ENCODE measurements at places on chromosomes 13 and 19.

DNA sequence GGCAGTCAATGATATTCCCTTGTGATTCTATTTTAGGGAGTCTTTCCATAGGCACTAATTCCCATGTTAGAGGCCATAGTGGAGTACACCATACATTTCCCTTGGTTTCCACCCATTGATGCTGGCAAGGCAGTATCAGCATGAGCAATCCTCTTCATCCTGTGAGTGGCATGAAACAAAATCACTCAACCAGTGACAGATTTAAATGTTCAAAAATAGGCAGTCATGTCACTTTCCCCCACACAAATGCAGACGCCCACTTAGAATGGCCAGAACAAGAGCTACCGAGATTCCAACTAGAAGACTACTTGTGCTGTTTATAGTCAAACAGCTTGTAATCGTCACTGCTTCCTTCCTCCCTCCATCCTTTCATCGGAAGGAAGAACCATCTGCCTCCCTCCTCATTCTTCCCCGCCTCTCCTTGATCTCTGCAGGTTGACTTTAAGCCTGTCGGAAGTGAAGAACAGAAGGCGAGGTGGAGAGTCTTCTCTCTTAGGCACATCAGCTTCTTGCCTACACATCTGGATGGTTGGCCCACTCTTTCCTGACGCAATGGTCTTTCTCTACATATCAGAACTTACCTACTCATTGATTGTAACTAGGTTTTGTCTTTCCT is 22.6 kb downstream of the RASL11A start:
- DNase-seq, result no peak

- DNase-seq, result no peak
Measured at GRCh38 chr19:39969681-39970424, 1.1 kb upstream of the PSMC4 start.

GRCh38 chr13:43298816-43299215 is 275.4 kb downstream of the DNAJC15 start:
- no peak for DNase-seq

DNA sequence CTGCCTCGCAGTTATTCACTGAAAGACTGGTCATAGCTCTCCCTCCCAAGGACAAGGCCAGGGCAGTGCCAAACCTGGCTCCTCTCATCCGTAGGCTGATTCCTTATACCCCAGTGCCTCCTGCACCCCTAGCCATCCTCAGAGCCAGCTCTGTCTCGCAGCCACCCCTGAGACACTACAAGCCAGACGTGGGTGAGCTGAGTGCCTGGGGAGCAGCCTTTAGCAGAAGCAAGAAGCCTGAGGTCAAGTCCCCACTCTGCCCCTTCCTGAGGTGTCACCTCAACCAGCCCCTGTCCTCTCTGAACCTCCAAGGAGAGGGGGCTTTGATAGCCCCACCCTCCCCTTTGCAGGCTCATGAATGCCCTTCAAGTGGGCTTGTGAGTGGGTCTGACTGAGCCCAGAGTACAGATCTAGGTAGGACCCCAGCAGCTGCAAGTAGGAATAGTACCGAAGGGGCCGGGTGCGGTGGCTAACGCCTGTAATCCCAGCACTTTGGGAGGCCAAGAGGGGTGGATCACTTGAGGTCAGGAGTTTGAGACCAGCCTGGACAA is 14.8 kb upstream of the AKAP8L start:
- no peak for DNase-seq

GRCh38 chr19:4014541-4015491 is 7.3 kb downstream of the PIAS4 start:
- DNase-seq, result peak; percentile 77

DNA sequence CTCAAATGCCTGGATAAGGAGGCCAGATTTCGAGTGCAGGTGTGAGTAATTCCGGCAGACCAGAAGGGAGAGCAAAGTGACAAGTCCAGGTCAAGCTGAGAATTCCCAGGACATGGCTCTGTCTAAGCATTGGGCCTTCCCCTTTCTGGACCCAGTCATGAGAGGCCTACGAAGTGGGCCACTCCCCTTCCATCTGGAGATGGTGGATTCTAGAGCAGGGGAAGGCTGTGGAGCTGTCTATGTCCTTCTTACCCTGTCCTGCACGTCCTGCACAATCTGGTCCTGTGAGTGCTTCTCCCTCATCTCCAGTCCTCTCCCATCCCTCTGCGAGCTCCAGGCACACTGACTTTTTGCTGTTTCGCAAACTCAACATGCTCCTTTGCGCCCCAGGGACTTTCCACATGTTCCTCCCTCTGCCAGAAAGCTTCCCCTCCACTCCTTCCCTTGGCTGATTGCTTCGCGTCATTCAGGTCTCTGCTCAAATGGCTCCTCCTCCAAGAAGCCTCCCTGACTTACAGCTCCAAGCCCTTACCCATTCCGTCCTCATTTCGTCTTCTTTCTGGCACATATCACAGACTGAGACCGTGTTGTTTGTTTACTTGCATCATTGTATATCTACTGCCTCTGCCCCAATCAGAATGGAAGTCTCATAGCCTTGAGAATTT is 193.2 kb downstream of the URI1 start:
- DNase-seq, result no peak

DNA sequence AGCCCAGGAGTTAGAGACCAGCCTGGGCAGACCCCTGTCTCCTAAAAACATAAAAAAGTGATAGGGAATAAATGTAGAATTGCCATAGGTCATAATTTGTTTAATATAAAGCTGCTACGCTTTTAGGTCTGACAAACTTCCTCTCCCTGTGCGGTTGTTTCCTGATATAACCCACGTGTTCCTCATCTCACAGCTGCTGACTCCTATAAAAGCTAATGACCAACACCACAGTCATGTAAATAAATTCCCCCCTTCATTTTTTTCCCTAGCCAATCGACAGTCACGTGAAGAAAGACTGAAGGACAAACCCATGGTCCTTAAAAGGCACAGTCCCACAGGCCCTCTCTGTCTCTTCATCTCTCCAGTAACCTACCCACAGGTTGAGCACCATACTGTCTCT is 27.5 kb downstream of the ZNF266 start:
- no peak for DNase-seq

DNA sequence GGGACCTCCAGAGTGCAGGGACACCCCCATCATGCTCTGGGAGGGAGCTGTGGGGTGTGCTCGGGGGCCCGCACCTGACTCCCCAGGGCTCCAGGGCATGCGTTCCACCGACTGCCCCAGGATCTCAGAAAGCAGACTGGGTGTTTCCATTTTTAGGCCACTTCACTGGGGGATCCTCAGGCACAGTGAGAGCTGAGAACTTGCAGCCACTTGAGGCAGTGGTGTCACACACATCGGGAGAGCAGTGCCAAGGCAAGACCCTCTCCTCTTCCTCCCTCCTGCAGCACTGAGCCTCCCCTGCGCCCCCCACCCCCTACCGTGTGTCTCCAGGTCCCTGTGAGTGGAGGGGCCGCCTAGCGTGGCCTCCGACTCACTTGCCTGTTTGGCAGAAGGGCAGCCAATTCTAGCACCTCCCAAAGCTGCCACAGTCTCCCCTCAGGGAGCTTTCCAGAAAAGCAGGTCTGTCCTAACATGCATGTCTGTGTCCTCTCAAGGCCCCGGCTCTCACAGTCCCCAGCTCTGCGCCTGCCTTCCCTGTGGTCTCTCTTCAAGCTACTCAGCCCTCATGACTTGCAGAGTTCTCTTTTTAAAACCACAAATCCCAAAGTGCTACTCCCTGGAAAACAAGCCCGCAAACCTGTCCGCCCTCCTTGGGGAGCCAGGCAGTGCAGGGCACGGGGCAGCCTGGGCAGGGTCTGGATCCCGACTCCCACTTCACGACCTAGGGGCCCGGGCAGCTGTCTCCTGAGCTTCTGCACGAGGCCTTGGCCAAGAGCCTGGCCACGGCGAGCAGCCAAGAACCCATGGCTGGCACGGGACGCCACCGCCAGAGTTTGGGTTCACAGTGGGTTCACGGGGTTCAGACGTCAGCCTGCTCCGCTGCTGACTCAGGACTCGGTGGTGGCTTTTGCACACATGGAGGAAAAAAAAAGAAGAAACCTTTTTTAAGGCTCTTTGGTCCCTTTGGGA is 94.1 kb downstream of the STK24 start:
- no peak for DNase-seq

DNA sequence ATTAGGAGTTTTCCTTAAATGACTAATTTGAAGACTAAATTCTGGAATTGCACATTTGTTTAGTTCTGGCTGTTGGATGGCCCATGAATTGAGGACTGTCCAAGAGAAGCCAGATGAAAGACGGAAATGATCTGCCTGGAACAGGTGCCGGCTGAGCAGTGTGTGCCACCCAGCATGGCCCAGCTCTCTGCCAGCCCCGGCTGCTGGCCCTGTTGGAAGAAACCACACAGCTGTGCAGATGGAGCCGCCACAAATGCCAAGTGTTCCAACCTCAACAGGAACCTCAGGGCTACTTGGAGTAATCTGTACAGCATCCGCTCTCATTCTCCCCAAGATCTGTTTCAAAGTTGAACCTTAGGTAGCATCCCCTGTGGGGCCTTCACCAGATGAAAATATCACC is 67.0 kb upstream of the STARD13 start:
- no peak for DNase-seq

- no peak for DNase-seq
Measured at GRCh38 chr19:1765232-1765903, 12.1 kb downstream of the ONECUT3 start.

GRCh38 chr19:23203841-23204344 is 46.3 kb downstream of the ZNF724 start:
- DNase-seq, result peak; percentile 66

GRCh38 chr13:107563099-107563925 is 652.0 kb downstream of the LIG4 start:
- no peak for DNase-seq

DNA sequence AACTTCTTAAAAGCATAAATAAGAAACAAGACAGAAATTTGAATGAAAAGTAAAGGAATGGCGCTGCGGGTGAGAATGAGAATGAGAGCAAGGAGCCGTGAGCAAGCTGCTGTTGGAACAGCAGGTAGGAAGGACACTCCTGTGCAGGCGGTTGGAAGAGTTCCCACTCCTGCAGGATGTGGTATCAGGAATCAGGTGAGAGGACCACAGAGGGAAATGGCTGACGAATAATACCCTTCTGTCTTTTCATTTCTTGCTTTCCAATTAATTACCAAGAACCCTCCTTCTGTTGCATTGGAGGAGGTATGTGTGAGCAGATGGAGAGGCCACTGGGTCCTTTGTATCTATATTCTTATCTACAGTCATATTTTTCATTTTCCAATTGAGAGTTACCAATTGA is 1504.2 kb downstream of the EFNB2 start:
- no peak for DNase-seq

- DNase-seq, result no peak
Measured at GRCh38 chr13:33639626-33640080, 178.3 kb upstream of the RFC3 start.

DNA sequence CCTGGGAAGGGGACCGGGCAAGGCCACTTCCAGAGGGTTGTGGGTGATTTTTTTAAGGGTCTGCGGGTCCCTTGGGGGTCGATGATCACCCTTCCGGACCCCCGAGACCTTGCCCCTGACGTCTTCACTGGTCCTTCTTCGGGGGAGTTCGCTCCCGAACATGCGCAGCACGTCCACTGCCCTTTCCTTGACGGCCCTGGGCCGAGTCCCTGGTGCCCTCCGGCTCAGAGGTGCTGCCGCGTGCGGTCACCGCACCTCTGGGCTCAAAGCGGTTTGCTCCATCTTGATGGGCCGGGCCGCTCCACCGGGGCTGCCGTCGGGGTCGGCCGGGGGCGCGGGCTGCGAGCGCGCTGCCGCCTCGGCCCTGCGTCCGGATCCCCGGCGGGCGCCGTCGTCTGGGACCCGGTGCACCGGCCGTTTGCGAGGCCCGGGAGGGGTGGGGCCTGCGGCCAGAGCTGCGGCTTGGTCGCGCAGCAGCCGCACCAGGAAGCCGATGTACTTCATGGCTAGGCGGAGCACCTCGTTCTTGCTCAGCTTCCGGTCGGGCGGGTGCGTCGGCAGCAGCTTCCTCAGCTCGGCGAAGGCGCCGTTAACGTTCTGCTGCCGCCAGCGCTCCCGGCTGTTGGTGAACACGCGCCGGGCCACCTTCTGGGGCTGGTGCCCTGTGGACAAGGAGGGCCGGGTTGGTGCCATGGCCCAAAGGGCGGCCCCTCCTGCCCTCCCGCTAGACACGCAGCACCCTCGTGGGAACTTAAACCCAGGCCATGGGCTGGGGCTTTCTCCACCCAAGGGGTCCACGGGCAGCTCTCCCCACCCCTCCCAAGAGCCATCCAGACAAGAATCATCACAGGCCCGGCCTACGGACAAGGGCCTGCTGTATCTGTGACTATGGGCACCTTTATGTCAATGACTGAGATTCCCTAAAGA is 3.3 kb downstream of the LYL1 start:
- peak; percentile 69 for DNase-seq

GRCh38 chr19:50492303-50493052 is 15.8 kb upstream of the GARIN5A start:
- no peak for DNase-seq

DNA sequence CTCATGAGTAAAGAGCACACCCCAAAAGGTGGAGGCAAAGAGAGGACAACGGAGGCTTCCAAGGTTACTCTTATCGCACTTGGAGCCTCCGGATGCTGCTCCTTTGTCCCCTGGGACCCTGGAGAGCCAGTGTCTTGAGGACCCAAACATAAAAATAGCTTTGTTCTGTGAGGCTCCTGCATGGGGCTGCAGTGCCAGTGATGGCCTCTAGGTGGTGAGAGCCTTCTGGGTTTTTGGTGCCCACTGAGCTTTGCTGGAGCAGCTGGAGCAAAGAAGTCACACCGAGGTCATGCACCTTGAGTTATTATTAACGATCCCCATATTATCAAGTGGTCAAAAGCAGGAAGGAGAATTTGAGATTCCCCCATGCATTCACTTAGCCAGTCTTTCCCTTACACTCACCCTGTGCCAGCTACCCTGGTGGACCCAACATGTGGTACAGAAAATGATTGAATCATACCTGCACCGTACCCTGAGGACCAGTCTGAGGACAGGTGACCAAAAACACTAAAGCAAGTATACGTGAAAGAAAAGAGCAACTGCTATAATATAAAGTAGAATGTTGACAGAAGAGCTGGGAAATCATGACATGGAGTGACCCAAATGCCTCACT is 41.5 kb downstream of the ZNF682 start:
- peak; percentile 81 for DNase-seq

GRCh38 chr13:80359778-80360452 is 19.0 kb upstream of the SPRY2 start:
- peak; percentile 80 for DNase-seq

DNA sequence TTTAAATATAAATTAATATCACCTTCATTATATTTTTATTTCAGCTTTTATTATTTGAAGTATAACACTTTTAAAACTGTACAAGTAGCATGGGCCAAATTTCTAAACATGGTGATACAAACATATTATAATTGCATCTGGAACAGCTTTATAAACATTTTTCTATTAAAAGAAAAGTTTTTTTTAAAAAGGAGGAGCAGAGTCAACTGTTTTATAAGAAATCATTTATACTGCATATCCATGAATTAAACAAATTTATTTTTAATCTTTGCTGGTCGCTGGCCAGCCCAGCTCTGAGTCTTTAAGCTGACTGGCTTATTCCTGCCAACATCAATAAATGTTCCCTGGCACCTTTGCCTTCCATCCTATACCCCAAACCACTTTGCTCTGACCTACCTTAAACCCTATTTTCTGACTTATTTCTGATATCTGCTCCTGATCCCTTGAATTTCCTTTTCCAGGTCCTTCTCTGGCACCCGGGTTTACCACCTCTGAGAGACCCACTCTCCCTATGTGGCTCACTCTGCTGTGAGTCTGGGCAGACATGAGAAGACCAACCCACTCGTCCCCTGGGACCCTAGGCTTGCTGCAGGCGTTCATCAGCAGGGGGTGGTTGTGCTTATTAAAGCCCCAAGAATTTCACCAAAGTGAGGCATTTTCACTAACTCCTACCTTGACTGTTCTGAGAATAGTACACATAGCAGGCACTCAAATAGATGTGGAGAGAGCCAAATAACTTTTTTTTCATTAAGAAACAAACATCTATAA is 220.3 kb downstream of the KLF12 start:
- DNase-seq, result no peak
